Daoy (cell line): ENCODE measurements at places on chromosomes 11 and 22.

- DNase-seq: peak; percentile 80
These were observed 23.4 kb upstream of the MPPED1 start for GRCh38 chr22:43388420-43388851.

- DNase-seq: no peak
These were observed 772.8 kb upstream of the RAG2 start for GRCh38 chr11:37370817-37371216.

DNA sequence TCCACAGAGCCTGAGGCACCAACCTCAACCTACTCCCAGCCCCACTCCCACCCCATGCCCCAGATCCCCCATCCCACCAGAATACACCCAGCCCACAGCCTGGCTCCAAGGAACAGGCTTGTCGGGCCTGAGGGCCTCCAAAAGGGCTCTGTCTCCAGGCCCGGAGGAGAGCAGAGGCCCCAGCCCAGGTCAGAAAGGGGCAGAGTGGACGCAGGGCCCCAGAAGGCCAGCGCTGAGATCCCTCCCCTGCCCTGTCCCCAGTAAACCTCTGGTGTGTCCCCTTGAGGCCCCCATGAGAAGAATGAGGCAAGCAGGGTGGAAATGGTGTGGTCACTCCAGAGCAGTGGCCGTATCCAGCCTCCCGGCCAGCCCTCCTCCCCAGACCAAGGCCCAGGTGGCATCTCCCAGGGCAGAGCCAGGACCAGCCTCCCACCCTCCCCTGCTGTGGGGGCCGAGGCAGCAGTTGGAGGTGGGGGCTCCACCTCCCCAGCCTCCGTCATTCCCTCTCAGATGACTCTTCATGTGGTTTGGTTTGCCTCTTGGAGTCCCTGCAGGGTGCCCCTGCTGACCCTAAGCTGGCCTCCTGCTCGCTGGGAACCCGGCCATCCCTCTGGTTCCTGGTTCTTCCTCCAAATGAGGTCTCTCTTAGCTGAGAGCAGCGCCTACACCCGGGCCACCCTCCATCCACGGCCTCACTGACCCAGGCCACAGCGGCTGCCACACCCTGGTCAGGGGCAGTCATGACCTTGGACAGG, 195.0 kb downstream of the IGLL1 start:
- no peak for DNase-seq

GRCh38 chr11:83508804-83509203, 222.6 kb upstream of the CCDC90B start:
- DNase-seq: no peak

DNA sequence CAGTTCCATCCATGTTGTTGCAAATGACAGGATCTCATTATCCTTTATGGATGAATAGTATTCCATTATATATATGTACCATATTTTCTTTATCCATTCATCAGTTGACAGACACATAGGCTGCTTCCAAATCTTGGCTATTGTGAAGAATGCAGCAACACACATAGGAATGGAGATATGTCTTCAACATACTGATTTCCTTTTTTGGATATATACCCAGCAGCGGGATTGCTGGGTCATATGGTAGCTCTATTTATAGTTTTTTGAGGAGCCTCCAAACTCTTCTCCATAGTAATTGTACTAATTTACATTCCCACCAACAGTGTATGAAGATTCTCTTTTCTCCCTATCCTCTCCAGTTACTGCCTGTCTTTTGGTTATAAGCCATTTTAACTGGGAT, 383.9 kb upstream of the CHORDC1 start:
- DNase-seq: no peak

- DNase-seq: no peak
These were observed 354.9 kb downstream of the SHANK2 start for GRCh38 chr11:70897429-70897828.

- DNase-seq: no peak
These were observed 8.4 kb downstream of the VWA5A start for GRCh38 chr11:124123622-124124021.

DNA sequence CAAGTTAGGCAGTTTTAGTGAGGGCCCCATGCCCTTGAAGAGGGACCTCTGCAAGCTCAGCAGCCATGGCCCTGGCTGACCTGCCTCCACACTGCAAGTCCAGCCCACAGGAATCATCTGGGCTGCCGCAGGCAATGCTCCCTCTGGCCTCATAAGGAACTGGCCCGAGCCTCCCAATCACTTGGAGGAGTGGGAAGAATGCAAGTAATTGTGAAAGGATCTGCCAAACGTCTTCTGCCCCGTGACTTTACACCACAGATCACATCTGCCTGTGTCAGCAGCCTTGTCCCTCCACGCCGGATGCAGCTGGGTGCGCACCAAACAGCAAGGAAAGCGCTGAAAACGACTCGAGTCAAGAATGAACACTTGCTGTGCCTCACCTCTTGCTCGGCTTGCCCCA, 23.8 kb downstream of the OPCML start:
- DNase-seq: no peak
